Keratinocyte (primary cell): ENCODE measurements at places on chromosomes 1 and 21. TPM values are rescaled to one million over a fixed set of nuclear protein-coding genes. Genes with fewer than 3 reads are reported as not detected.

DNA sequence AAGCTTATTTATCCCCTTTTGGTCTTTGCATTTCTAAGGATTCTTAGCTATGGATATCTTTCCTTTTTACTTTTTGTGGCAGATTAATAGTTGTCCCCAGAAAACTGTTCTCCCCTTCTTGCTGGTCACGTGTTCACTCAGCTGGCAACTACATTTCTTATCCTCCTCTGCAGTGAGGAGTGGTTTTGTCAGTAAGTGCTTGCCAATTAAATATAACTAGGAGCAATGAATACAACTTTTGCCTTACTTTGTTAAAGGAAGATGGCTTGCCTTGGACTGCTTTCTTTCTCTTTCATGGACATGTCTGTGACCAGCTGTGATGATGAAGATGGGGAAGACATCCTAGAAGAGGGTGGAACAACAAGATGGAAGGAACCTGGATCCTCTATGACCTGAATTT, 15.6 kb upstream of the ALG14 start:
- no peak for DNase-seq

- DNase-seq: no peak
These were observed 37.3 kb downstream of the MFSD2A start for GRCh38 chr1:39992234-39992633.

- DNase-seq: peak; percentile 21
These were observed 33.5 kb upstream of the C1orf53 start for GRCh38 chr1:197868751-197869489.

SLAMF1 gene
- polyA plus RNA-seq: 0.06 TPM in 1 of 3 replicates, not detected in the others

CFHR1 gene
- not detected in 3 replicates for polyA plus RNA-seq

ANKRD35 gene
- 0.08 to 1.3 TPM (median 0.46 TPM) in 3 replicates for polyA plus RNA-seq
